ENCODE measurements at places on chromosomes 4 and X.

GRCh38 chr4:1296324-1297022, 6.8 kb downstream of the MAEA start:
- no peak for DNase-seq

GRCh38 chr4:10123227-10124101, 6.9 kb upstream of the WDR1 start:
- DNase-seq: no peak

DNA sequence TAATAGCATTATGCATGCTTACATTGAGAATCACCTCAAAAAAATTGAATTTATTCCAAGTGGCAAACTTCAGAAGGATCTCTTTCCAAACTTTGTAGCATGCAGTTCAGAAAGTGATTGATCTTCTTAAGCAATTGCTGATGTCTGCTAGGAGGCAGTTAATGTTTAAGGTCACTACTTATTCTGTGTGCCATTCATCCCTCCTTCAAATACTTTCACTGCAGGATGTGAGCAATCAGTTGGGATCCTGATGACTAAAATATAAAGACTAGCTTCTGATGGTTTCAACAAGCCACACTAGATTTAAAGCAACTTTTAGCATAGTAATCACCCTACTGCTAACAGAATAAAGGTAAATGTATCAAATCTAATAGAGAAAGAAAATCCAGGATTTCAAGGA, 414.1 kb downstream of the ADGRL3 start:
- DNase-seq: no peak

DNA sequence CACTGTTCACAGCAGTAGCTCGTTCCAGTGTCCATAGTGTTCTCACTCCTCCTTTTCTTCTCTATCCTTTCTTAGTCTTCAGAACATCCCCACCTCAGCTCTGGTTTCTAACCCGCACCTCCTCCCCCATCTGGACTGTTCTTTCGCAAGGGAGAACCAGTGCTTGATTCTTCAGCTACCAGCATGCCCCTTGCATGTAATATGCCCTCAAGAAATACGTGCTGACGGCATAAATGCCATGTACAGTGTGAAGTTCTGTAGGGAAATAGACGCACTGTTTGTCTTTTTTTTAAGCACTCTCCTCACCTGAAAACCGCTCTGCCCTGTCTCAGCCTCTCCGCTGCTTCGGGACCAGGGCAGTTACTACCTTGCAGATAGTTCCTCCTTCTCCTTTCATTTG, 5.3 kb downstream of the CLDN22 start:
- DNase-seq: no peak

DNA sequence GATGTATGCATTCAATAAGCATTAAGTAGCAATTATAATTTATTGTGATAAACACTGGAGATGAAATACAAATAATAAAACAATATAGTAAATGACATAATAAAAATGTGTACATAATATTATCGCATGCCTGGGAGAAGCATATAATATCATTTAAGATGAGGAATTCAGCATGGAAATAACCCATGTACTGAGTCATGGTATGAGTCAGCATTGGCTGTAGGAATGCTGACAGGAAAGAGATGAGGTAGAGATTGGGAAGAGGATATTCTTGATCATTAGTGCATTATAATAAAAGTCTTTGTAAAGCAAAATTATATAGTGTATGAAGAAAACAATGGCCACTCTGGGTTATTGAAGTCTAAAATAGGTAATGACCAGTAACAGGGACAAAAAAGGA, 82.8 kb downstream of the MAGEB10 start:
- DNase-seq: peak; percentile 55

GRCh38 chr4:25938787-25939186, 24.8 kb downstream of the SMIM20 start:
- DNase-seq: no peak

GRCh38 chr4:48653217-48654014, 126.7 kb downstream of the FRYL start:
- no peak for DNase-seq

GRCh38 chr4:15525080-15525479, 55.4 kb downstream of the CC2D2A start:
- no peak for DNase-seq

DNA sequence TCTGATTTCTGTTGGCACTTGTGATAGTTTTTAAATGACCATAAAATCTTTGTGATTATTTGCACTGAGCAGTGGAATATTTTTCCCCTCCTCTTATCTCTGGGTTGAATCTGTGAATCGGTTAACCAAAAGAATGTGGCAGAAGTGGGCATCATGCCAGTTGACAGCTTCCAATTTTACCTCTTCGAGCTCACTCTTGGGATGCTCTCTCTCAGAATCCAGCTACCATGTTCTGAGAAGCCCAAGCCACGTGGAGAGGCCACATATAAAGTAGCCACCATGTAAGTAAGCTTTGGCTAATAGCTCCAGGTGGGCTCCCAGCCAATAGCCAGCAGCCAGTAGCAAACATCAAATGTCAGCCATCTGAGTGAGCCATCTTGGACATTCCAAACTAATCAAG, 12.9 kb upstream of the WDR19 start:
- no peak for DNase-seq

DNA sequence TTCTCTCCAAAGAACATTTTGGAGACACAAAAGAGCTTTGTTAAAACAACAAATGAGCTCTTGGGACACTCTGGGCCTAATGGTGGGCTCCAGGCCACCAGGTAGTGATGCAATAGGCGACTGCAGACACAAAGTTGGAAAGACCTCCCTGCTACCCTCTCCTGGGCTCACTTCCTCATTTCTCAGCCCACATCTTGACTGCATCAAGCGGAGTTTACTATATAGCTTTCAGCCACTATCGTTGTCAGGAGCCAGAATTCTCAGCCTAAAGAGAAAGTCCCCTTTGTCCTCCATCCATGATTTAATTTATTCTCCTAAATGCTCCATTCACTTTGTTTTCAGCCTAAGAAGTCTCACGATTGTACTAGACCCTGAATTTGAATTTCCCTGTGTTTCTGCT, 114.9 kb downstream of the EFHC2 start:
- no peak for DNase-seq

DNA sequence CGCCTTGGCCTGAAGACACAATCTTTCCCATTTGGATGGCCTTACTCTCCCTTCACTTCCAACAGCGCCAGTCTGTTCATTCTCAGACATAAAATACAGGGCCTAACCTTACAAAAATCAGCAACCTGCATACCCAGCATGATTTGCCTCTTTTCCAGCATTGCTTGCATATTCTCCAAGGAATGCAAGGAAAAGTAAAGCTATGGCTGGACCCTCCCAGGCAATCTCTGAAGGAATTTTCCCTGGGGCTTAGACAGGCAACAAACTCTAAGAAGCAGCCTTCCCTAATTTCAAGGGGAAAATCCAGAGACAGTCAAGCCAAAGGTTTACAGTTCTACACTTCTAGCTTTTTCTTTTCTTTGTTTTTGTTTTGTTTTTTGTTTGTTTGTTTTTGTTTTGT, 3.6 kb downstream of the DCTD start:
- DNase-seq: no peak

DNA sequence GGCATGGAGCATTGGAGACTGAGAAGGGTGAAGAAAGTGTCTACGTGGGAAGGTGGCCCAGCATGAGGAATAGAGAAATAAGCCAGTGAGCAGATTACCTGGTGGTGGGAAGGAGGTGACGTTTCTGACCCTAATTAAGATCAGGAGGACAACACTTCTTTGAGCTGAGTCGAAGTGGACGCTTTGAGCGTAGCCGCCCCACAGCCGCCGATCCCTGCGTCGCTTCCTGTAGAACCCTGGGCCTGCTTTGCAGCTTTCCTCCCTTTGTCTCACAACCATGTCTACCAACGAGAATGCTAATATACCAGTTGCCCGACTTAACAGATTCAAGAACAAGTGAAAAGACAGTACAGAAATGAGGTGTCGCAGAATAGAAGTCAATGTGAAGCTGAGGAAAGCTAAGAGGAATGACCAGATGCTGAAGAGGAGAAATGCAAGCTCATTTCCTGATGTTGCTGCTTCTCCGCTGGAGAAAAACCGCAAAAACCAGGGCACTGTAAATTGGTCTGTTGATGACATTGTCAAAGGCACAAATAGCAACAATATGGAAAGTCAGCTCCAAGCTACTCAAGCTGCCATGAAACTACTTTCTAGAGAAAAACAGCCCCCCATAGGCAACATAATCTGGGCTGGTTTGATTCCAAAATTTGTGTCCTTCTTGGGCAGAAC, 6.4 kb upstream of the ANTXR2 start:
- DNase-seq: no peak

- DNase-seq: no peak
Observed at GRCh38 chrX:107566604-107567262, 61.6 kb upstream of the PRPS1 start.

- no peak for DNase-seq
Observed at GRCh38 chrX:110954428-110955100, 141.4 kb upstream of the PAK3 start.

DNA sequence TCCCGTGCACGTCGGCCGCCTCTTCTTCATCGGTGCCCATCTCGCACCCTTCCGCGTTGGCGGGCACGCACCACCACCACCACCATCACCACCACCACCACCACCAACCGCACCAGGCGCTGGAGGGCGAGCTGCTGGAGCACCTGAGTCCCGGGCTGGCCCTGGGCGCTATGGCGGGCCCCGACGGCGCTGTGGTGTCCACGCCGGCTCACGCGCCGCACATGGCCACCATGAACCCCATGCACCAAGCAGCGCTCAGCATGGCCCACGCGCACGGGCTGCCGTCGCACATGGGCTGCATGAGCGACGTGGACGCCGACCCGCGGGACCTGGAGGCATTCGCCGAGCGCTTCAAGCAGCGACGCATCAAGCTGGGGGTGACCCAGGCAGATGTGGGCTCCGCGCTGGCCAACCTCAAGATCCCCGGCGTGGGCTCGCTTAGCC, 1.4 kb downstream of the POU4F2 start:
- DNase-seq: no peak

DNA sequence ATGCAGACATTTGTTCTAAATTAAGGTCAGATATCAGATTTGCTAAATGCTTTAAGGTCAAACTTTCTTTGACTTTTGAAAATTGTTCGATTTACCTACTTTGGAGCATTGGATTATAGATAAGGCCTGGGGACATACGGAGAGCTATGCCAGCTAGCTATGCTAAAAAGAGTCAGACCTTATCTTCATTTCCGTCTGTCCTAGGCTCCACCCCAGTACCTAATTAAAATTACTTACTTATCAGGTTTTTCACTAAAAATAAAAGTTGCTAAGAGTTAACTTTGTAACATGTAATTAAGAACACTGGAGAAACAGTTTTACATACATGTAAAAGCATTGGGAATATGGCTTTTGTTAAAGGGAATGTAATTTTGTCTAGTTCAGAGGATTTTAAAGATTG, 7.1 kb upstream of the TMEM35A start:
- no peak for DNase-seq

DNA sequence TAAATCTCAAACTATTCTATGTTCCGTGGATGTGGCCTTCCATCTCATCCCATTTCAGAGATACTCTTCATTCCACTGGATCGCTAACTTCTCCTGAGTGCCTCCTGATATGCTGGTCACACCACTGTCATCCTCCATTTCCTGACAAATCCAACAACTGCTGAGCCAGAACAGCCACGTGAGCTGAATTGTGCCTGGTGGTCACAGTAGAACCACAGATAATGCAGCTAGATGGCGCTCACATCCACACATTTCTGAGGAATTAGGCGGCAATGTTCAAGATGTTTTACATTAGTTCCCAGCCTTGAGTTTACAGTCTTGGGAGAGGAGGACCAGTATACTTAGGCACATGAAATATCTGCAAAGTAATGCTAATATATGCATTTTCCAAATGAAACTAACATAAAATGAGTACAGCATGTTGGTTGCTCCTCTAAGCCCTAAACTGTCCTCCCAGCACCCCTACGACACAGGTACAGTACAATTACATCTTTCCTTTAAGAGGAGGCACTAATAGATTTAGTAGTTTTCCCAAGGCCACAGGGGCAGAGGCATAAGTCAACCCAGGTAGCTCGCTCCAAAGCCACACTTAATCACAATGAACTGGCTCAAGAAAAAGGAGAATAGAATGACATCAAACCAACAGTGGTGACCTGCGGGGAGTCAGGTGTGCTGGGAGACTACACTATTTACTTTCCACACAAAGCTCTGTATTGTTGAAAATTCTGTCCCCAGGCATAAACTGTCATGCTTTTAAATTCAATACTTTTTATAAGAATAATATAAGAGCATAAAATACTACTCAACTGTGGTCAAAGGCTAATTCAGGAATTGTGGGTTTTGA, 134.2 kb downstream of the CHIC2 start:
- peak; percentile 86 for DNase-seq

DNA sequence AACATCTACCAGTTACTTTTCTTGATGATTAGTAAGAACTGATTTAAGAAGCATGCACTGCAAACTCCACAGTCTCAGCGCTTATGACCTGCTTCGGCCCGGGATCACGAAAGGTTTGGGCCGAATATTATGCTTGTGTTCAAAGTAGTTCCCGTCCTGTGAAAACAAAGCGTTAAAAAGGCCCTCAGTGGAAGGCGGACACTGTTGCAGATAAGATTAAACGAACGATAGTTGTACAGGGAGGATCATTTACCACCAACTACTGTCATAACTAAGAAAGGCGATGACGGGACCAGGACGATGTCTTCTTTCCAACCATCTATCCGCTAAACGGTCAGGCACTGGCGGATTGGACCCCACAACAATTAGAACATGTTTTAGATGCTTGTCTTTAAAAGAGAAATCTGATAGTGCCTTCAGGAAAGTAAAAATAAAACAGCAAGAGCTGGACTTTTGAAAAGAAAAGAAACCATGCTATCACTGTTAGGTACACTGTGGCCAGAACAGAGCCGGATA, 21.1 kb downstream of the PDLIM3 start:
- DNase-seq: no peak
